ENCODE measurements at places on chromosomes 4 and X.

DNA sequence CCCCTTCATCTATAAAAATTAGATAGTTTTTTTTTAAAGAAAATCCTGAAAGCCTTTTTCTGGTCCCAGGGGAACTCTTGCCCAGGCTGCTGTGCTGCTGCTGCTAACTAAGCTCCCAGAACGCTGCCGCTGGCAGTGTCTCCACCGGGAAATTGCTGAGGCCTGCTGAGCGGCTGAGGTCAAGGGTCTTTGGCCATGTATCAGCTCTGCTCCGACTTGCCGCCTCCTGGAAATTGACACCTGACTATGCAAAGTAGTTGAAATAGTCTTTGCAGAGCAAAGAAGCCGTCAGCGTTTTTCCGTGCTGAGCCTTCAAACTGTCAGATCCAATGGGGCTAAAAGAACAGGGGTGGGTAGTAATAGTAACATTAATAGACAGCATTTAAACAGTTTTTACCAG is 839 bp downstream of the QDPR start:
- no peak for DNase-seq

DNA sequence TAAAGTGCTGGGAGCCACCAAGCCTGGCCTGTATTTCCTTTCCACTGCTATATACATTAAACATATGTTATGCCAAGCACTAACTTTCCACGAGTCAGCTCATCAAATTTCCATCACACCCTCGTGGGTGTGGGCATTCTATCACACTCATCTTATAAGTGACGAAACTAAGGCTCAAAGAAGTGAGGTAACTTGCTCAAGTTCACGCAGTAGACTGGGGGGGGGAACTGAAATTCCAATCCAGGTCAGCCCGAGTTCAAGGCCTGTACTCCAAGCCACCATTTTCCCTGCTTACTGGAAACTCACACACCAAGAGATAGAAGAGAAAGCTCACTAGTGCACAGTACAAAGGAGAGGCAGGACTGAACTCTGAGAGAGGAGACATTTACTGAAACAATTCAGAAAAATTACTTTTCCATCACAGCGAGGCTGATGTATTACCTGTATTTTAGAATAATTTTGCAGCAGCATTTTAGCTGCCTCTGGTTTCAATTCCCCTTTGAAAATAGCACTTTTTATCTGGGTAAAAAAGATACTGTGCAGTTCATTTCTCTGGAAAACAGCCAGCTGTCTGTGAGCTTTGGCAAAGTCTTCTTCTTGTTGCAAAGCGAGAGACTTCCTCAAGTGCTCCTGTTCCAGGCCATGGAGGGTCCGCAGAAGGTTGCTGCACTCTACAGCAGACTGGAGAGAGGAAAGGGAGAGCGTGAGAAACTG is 76.8 kb downstream of the EVC2 start:
- no peak for DNase-seq

GRCh38 chr4:155509555-155509954 is 132.8 kb upstream of the MAP9 start:
- DNase-seq = no peak

DNA sequence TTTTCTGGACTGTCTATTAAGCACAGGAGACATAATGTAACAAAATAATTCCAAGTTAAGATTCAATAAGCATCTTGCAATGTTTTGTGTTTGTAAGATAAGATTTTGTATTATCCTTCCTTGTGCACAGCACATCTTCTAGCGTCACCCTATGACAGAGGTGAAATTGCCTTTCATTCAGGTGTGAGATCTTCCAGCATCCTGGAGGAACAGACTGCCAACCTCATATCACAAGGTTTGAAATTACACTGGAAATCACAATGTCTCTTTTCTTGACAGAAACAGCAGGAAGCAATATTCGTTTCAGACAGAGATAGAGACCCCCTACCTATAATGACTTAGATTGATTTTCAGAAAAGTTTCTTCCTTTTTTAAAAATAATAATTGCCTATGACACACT is 668.6 kb downstream of the GABRG1 start:
- DNase-seq = no peak

- no peak for DNase-seq
Measured at GRCh38 chr4:174255374-174255773, 28.1 kb downstream of the FBXO8 start.

DNA sequence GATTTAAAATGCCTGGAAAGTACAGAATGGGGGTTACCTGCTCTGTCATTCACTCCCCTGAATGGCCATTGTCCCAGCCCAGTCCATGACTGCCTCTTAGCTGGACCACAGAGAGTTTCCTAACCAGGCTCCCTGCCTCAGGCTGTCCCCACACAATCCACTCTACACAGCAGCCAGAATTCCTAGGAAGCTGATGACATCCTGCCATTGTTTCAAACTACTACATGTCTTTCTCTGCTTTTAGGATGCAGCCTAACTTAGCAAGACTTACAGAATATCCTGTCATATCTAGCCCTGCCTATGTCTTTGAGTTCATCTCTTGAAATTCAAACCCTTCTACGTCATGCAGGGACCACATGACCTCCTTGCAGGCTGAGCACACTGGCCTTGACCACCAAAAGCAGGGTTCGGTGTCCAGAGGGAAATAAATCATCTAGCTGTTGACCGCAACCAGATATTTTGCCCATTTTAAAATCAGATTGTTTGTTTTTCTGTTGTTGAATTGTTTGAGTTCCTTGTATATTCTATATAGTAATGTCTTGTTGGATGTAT is 16.1 kb upstream of the CRMP1 start:
- no peak for DNase-seq

GRCh38 chr4:147096667-147097604 is 151.3 kb upstream of the TTC29 start:
- no peak for DNase-seq

DNA sequence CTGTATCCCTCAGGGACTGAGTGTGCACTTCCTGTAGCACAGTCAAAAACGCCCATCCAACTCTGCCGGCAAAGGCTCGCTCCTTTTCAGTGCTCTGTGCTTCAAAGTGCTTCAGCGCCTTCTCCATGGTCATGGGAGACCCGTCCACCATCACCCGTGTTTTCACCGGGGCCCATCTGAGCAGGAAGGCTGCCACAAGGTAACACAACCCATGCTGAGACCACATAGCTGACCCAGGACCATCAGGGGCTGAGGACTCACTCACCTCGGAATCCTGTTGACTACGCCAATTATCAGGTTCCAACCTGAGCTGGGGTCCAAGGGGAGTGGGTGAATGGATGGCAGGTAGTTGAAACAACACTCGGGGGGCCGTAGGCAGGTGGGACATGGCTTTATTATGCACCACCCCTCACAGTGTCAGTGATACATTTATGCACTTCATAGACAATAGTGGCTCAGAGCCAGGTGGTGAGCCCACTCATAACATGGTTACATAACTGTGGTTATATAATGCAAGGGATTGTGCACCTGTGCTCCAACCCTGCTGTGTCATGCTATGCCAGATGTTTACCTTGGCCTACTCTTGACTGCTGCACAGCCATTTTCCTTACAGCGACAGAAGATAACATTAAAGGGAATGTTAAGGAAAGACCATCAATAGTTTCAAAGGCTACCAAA is 227.8 kb downstream of the ADGRL3 start:
- DNase-seq = no peak
